ENCODE measurements at places on chromosomes 16 and 17. TPM values are rescaled to one million over a fixed set of nuclear protein-coding genes. Genes with fewer than 3 reads are reported as not detected.
A peak's percentile ranks its signal among the peaks of the same experiment; 100 is the strongest.

OR3A3 gene
- not detected for total RNA-seq

PIPOX gene
- 3.1 TPM for total RNA-seq

HEATR3 gene
- 18.8 TPM for total RNA-seq

MT1F gene
- total RNA-seq, result 37.3 TPM

C17orf67 gene
- total RNA-seq, result 2.5 TPM

RNF222 gene
- total RNA-seq, result not detected

CNGB1 gene
- 0.34 TPM for total RNA-seq

DYNLRB2 gene
- 4.6 TPM for total RNA-seq

YBX2 gene
- total RNA-seq, result 49.1 TPM

PSMD12 gene
- total RNA-seq, result 24.0 TPM

TM4SF5 gene
- total RNA-seq, result not detected

DNA sequence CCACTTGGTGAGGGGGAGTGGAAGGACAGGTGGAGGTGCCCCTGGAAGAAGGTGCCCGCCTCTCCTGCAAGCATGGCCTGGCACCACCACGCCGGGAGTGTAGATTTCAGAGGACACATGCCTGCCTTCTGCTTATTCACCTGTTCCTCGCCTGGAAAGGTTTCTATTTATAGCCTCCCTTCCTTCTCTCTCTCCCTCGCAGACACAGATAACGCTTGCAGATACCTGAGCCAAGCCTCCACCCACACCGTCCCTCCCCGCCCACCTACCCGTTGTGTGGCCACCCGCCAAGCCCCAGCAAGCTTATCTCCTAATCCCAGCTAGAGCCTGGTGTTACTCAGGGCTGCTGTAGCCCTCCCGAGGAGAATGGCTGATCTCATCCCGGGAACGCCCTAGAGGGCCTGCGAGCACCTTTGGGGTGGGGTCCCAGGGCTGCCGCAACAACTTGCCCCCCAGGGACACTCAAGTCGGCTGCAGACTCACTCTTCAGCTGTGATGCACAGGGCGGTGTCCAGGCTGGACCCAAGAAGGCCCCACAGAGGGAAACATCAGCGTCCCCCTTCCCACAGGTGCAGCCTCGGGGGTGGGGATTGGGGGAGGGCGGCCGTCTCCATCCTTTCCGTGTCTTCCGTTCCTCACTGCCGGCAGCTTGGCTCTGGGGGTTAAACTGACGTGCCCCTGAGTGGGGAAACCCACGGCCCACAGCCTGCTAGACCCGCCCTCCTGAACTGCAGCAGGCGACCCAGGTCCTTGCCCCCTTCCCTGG is 1.9 kb upstream of the SNAI3 start:
- no peak for DNase-seq

GRCh38 chr16:57686577-57686976 is 8.0 kb upstream of the DRC7 start:
- no peak for DNase-seq

GRCh38 chr17:77425791-77426641 is 285.2 kb downstream of the SEC14L1 start:
- DNase-seq, result peak; percentile 55

DNA sequence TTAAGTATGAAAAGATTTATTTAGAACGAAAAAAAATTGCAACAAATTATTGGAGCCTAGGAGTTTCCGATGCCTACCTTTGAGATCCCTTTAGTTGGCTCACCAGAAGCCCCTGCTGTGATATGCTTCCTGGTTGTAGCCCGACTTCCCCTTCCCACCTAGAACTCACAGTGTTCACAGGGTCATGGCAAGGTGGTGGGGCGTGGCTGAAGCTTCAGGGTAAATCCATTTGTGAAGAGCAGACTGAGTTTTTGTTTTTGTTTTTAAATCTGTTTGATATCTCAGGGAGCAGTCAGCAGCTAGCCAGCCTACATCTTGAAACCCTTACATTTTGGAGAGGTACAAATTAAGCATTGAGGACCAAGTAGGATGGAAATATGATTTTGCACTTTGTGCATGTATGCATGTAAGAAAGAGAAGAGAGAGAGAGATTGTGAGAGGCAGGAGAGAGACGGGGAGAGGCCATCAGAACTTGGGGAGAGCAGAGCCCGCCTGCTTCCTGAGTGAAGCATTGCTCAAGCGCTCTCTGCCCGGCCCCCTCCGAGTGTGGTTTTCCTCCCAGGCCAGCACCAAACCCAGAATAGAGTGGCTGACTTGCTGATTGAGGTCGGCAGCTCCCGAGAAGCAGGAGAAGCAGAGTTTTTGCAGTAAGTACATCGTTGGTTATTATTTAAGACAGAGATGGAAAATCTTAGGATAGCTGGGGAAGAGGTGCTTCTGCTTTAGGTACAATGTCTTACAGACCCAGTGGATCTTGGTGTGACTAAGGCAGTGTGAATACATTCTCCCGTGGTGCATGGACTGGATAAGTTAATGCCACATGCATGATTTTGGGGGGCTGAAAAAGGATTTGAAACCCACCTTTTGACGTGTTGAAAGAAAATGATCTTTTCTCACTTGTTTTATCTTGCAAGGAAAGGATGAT is 64.2 kb downstream of the SPECC1 start:
- DNase-seq, result no peak

GRCh38 chr17:50615828-50616227 is 18.9 kb upstream of the ABCC3 start:
- no peak for DNase-seq

GRCh38 chr17:66637491-66637890 is 197.4 kb upstream of the CACNG5 start:
- no peak for DNase-seq

DNA sequence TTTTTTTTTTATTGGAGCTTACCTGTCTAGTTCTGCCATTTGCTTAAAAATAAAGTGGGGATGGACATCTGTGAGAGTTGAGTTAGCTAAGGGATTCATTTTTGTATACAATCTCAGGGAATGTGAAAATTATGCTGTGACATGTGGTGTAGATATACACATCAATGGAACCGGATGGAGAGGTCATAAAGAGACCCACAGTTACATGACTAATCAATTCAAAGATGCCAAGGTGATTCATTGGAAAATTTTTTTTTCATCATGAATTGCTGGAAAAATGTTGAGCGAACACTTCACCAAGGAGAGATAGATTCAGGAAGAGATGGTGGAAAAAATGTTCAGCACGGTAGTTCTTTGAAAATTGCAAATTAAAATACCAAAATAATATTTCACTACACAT is 605.4 kb upstream of the KIF2B start:
- no peak for DNase-seq

DNA sequence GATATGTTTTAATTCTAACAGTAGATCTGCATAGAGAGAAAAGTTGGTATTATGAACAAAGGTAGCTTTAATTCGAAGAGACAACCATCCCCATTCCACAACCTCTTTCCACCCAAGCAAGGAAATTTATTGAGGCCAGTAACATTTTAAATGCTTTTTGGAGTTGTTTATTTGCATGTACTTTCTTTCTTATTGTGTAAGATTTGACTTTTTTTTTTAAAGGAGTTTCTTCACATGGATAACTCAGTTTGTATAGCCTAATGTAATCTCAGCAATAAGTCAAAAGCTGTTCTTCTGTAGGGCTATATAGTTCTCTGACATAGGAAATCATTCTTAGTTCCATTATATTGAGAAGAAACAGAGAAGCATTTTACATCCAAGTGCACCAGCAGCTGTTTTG is 163.3 kb downstream of the PRKCA start:
- DNase-seq, result no peak

- DNase-seq, result no peak
These were observed 2.6 kb upstream of the RPL13 start for GRCh38 chr16:89557690-89558490.

- DNase-seq, result peak; percentile 86
These were observed 668 bp downstream of the JUP start for GRCh38 chr17:41785859-41786226.

DNA sequence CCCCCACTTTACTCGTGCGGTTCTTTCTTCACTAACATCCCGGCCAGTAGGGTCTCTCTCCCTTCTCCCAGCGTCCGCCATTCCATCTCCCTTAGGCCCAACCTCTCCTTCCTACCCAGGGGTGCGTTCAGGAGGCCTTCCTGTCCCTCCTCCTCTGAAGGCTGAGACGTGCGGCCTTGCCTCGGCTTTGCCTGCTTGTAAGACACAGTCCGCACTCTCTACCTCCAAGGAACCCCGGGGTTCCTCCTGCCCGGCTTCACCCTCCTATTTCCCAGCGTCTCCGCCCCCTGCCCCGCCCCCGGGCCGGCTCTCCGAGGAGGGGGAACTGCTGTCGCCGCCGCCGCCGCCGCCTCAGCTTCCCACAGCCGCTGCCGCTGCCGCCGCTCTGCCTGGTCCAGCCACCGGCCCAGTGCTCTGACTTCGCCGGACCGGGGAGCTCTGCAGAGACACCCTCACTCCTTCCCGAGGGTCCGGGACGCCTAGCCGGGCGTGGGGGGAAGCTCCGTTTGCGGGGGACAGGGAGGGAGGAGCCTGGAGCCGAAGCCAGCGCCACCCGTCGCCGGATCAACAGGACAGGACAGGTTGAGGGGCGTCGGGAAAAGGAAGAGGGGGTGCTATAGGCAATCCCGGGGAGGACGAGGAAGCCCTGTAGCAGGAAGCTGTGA is 1.2 kb upstream of the FGF11 start:
- DNase-seq, result peak; percentile 50

DNA sequence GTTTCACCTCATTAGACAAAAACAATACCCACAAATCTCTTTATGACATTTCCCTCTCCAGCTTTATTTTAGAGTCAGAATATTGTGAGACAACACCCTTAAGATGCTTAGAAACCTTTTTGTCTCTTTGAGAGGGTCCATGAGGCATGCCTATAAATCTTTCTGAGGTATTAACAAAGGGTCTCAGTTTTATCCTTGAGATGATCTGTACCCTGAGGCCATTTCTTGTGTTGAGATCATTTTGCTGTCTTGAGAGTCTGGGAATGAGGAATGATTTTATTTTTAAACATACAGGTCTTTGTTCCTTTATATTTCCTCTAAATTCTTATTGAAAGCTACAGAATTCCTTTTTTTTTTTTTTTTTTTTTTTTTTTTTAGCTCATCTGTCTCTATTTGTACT is 179.7 kb upstream of the HS3ST4 start:
- DNase-seq, result no peak

GRCh38 chr16:82641336-82641984 is 14.7 kb downstream of the CDH13 start:
- DNase-seq, result no peak

DNA sequence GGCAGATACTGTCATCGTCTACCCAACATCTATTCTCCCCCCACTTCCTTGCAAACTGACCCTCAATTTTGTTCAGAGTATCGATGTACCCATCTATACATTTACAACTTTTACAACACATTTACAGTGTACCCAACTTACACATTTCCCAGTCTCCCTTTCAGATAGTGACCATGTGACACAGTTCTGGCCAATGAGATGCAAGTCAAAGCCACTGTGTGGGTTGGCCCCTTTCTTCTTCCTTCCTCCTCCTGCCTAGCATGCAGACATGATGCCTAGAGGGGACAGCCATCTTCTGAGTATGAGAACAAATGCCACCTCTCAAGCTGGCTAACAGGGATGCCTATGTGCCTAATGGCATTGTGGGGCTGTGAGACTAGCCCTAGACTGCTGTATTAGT is 11.3 kb upstream of the NFAT5 start:
- no peak for DNase-seq

- no peak for DNase-seq
These were observed 923 bp downstream of the ANKRD13B start for GRCh38 chr17:29593591-29594518.

DNA sequence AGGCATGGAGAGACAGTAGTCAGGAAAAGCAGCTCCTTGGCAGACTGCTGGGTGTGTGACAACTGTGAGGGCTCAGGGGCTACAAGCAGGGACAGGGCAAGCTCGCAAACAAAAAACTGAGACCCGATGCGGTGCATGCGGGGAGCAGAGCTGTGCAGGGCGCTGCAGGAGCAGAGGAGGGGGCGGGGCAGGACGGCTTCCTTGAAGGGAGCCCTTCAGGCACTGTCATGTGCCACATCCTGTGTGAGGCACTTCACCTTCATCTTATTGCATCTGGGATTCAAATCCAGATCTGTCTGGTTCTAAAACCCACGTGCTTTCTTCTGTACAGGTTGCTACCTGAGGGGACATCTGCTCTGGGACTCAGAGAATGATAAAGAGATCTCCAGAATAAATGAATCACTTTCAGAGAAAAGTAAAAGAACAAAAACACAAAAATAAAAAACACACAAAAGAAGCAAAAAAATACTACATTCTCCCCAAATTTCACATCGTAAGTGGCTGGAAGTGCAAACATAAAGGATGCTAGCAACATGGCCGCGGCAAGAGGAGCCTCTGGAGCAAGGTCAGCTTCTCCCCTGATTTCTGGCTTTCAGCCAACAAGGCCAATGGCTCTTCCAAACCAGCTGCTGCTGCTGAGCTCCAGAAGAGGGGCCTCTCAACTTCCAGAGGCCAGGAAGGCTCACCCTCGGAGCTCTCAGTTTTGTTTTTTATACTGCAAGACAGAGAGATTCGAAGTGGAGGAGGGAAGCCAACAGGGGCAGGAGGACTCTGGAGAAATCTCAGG is 14.2 kb downstream of the LYRM9 start:
- no peak for DNase-seq

DNA sequence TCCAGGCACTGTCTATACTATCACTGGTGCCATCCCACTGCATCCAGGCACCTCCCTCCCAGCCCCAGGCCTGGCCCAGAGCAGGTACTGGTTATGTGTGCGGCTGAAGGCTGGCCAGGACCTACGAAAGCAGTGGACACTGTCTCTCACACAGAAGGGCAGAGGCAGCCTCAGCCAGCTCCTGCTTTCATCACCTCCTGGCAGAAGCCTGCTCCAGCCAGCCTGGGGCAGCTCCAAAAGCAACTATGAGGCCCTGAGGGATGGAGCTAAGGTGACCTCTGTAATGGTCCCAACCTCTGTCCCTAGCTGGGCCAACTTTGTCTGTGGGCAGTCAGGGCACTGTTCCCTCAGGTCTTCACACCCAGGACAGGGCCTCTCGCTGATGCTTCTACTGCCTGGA is 18.8 kb downstream of the HSD11B2 start:
- DNase-seq, result no peak

DNA sequence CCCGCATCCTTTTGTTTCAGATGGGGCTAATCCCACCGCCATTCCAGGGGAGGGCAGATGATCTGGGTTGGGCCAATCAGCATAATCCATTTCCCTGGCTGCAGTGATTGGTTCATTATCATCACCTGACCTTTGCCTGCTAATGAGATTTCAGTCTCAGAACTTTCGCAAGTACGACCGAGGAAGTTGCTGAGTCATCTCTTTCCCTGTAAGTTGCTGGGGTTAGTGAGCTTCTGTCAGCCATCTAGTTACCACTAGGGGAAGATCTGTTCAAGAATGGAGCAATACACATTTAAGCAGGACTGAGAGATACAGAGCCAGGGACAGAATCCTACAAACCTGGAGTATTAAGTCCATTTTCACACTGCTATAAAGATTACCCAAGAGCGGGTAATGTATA is 65.3 kb upstream of the NUDT7 start:
- DNase-seq, result no peak

DNA sequence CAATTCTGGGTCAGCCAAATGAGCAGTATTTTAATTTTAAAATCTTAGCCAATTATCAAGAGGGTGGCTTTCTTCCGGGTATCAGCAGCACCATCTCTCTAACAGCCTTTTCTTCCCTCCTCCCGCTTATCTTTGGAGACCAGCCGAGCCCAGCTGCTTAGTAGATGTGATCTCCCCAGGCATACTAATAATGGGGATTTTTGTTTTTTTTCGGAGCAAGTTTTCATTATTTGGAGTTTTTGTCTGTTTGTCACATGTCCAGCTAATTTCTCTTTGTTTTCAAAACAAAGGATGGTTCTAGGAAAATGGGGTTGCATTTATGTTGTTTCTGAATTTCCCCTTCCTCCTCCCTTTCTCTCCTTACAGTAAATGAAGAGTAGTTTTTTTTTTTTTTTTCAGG is 170.5 kb upstream of the MPHOSPH6 start:
- DNase-seq, result no peak

Data from prostate gland (tissue), 2 donors.